Activated naive CD8-positive, alpha-beta T cell treated with anti-CD3 and anti-CD28 coated beads, Interleukin-2, amount 10 ng/mL, durations not matched to agents 7 days and 5 days (primary cell): ENCODE measurements at places on chromosomes 16 and 17.
A peak's percentile ranks its signal among the peaks of the same experiment; 100 is the strongest.

- DNase-seq, result no peak
Measured at GRCh38 chr16:10760858-10761257, 17.2 kb downstream of the NUBP1 start.

DNA sequence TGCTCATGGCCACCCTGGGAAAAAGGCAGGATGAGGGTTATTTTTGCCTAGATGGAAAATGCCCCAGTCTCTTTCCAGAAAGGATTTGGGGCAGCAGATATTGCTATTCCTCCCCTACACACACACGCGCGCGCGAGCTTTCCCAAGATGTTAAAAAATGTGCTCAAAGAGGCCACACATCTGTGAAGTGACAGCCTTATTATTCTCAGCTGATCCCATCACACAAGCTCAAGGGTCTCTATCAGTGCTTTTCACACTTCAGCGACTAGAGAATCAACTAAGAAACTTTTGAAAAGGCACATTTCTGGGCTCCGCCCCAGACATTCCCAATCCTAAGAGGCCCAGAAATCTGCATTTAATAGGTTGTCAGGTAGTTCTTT is 5.7 kb upstream of the RAB5C start:
- no peak for DNase-seq

DNA sequence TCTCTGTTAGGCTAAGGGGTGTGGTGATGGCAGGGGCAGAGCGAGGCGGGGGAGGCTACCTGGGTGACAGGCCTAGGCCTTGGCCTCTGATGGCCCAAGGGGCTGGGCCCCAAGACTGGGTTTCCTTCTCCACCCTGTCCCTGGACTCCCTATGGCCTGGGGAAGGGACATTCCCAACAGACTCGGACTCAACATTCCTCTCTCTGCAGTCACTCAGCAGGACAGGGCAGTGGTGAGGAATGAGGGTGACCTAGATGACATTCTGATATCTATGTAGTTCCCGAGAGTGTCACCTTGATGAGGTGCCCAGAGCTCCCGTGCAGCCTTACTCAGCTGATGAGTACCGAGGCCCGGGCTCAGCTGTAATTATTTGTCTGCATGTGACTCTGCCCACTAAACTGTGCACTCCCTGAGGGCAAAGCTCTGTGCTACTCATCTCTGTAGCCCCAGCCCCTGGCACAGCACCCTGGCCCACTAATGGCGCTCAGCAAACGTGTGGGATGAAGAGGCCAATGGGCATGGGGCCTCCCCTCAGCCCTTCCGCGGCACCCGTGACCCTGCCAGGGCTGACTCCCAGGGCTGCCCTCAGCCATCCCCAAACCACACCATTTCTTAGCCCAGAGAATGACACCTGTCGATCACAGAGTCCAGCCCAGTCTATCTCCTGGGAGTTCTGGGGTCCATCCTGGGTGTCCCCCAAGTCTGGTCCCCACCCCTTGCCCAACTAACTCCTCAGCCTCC is 2.2 kb downstream of the PLCD3 start:
- no peak for DNase-seq

DNA sequence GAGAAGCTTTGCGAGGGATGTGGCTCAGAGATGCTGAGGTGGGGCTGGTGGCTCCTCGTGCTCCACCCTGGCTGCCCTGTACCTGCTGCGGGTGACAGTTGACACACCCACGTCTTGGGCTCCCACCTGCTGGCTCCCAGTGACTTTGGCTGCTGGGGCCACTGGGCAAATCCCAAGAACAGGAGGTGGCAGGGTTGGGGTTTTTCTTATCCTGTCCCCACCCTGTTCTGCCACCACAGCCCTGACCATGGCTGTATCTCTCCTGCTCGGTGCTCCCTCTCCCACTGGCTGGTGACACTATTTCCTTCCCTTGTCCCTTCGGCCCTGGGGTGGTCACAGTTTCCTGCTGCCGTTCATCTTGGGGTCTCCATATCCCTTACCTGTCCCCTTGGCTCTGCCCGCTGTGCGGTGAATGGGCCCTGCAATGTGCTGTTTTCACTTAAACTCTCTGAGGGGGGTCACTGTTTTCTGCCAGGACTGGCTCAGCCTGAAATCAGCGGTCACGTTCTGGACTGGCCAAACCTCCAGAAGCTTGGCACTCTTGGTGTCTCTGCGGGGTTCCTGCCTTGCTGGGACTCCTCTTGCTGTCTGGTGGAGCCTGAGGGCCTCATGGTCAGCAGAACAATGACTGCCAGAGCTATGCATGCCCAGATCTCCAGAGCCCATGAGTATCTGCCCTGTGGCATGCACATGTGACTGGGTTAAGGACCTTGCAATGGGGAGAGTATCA is 144.2 kb downstream of the IRF8 start:
- DNase-seq, result no peak

GRCh38 chr16:29198731-29199521 is 207.6 kb downstream of the NPIPB11 start:
- peak; percentile 21 for DNase-seq

- DNase-seq, result no peak
Measured at GRCh38 chr16:74275711-74276110, 20.9 kb upstream of the PSMD7 start.

DNA sequence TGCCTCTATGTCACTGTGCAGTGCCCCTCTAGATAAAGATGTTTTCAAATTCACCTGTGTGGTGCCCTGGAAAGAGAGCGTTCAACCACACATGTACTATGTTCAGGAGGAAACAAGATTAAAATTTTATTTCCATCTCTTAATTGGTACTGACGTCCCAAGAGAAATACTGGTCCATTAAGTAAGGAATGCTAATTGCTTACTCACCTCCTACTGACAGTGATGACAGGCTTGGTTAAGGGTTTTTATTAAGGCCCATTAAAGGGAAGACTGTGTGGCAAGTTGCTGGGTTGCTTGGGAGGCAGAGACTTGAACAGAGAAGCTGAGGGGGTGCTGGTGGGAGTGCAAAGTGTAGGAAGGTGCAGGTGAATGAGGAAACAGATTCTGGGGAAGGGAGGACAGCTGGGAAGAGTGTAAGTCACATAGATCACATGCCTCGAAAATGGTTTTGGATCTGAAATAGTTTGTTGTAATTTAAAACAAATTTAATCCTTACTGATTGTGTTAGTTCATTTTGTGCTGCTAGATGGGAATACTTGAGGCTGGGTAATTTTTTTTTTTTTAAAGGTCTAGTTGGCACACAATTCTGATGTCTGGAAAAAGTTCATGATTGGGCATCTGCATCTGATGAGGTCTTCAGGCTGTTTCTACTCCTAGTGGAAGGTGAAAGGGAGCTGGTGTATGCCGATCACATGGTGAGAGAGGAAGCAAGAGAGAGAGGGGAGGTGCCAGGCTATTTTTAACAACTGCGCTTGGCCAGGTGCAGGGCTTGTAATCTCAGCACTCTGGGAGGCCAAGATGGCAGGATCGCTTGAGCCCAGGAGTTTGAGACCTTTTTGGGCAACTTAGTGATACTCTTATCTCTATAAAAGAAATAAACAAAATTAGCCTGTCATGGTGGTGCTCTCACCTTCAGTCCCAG is 140.5 kb downstream of the CACNG3 start:
- DNase-seq, result no peak

- DNase-seq, result no peak
Measured at GRCh38 chr16:1150511-1150982, 2.4 kb upstream of the CACNA1H start.

DNA sequence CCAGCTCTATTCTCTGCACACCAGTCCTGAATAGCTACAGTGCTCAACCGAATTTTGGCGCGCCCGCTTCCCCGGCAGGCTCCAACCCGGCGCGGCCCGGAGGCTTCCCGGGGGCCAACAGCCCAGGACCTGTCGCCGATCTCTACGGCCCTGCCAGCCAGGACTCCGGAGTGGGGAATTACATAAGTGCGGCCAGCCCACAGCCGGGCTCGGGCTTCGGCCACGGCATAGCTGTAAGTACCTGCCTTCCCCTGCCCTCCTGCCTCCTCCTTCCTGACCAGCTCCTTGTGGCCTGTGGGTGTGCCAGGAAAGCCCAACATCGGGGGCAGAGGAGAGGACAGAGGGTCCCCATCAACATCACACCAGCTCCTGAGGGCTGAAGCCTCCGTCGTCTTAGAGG is 70.2 kb downstream of the CCDC182 start:
- DNase-seq, result no peak

- no peak for DNase-seq
Measured at GRCh38 chr16:66287416-66287815, 79.1 kb upstream of the CDH5 start.
